AG20443 (cell line): ENCODE measurements at places on chromosomes 4 and X.

- DNase-seq, result no peak
Observed at GRCh38 chrX:151239751-151240150, 63.4 kb downstream of the GPR50 start.

DNA sequence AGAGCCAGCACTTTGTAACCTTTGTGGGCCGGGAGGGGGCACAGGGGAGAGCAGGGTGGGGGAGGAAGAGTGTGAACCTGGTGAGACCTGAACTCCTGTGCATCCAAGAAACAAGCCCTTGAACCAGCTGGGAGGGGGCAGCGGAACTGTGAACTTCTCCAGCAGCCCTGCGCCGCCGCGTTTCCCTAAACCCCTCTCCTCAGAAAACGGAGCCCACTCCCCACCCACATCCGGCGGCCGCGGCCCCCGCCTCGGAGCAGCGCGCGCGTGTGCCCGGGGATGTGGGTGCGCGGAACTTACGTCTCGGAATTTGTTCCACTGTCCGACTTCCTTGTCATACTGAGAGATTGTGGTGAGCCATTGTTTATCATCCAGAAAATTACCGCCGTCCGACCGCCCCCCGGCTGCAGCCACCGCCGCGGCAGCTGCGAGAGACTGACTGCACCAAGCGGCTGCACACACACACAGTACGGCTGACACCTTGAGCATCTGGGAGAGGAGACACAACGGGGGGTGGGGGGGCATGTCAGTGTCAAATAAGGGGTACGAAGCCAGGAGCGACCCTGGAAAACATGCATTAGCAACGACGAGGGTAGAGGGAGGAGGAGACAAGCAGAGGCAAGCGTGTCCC lies 494 bp downstream of the SPOCK3 start:
- DNase-seq, result peak; percentile 5

DNA sequence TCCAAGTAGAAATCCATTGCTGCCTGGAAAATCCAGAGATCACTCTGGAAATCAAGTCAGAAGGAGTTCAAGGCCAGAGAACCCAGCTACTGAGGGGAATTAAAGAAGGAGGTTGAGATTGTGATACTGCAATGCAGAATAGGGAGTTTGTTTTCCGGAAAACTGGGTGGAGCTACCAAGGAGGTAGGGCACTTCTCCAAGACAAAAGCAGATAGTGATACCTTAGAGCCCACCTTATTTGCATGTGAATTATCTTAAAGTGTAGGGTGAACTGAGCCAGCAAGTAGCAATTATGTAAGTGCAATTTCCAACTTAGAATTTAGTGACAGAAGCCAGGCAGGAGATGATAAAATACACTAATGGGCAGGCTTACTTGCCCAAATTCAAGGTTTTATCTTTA lies 178.9 kb downstream of the MID1 start:
- DNase-seq, result no peak

DNA sequence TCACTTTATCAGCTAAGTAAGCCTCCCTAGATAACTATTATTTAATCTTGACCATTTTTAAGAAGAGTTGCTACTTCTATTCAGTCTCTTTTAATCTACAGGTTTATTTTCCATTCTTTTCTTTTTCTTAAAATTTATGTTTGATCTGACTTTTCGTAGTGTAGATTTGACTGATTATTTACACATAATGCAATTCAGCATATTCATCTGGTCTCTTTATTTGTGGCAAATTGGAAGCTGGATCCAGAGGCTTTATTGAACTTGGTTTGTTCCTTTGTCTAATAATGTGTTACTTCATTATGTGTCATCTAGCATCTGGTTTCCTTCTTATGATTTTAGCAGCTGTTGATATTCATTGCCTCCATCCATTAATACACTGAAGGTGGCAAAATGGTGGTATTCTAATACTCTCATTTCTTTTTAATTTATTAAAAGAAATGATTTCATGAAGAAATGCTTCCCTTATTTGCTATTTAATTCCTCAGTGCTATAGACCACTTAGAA lies 113.0 kb downstream of the FBXW7 start:
- DNase-seq, result no peak

- DNase-seq, result no peak
Observed at GRCh38 chr4:15657366-15657765, 2.2 kb upstream of the FBXL5 start.

GRCh38 chr4:22485737-22486136 lies 30.1 kb downstream of the ADGRA3 start:
- peak; percentile 82 for DNase-seq
